ENCODE measurements at places on chromosomes 12 and 14. TPM values are rescaled to one million over a fixed set of nuclear protein-coding genes. Genes with fewer than 3 reads are reported as not detected.

Gene JDP2
- 55.6 TPM for total RNA-seq

Gene KRT3
- not detected for total RNA-seq

Gene CIROP
- total RNA-seq, result not detected

Gene C12orf50
- under 0.01 TPM for total RNA-seq

Gene ANKRD9
- total RNA-seq, result 12.4 TPM

Gene CCDC38
- not detected for total RNA-seq

Gene TAS2R31
- total RNA-seq, result 3.9 TPM

Gene CAPZA3
- total RNA-seq, result not detected

Gene RNFT2
- 3.4 TPM for total RNA-seq

Gene MSI1
- not detected for total RNA-seq

Gene DLST
- 92.4 TPM for total RNA-seq

Gene RERG
- not detected for total RNA-seq

Gene SLC4A8
- 3.3 TPM for total RNA-seq

Gene PXN
- 80.8 TPM for total RNA-seq

Gene TAS2R7
- total RNA-seq, result not detected

Gene TSHR
- 0.21 TPM for total RNA-seq

Gene BATF
- 7.7 TPM for total RNA-seq

Gene HCAR1
- total RNA-seq, result not detected

Gene NANOG
- total RNA-seq, result not detected

Gene CMTM5
- 22.0 TPM for total RNA-seq

Gene SIVA1
- total RNA-seq, result 66.9 TPM

Gene BIN2
- 211 TPM for total RNA-seq

Gene MGAT4C
- total RNA-seq, result not detected

Gene CCDC177
- not detected for total RNA-seq

Gene CCDC196
- total RNA-seq, result not detected

Gene KLC1
- 127 TPM for total RNA-seq

Gene DENND5B
- total RNA-seq, result 4.0 TPM

Gene FLVCR2
- total RNA-seq, result 5.8 TPM

Gene WIF1
- total RNA-seq, result not detected

Gene FLRT2
- total RNA-seq, result under 0.01 TPM

Gene EVL
- 425 TPM for total RNA-seq

Gene SCYL2
- 54.8 TPM for total RNA-seq

Gene CATSPERB
- total RNA-seq, result 6.8 TPM

Gene IL22
- not detected for total RNA-seq

Gene APOF
- not detected for total RNA-seq

Gene SLC39A5
- total RNA-seq, result not detected

Gene LYSET
- total RNA-seq, result 13.6 TPM

Gene NKX2-1
- total RNA-seq, result not detected

Gene POTEG
- total RNA-seq, result not detected

Gene PLD4
- 15.3 TPM for total RNA-seq

Gene MAP3K9
- total RNA-seq, result 7.5 TPM

Gene ARHGEF40
- total RNA-seq, result 12.9 TPM

Gene RERGL
- total RNA-seq, result not detected

Gene GALNT8
- 0.42 TPM for total RNA-seq

Gene PRH2
- not detected for total RNA-seq

Gene CEP128
- total RNA-seq, result 11.0 TPM

Gene RPGRIP1
- 0.42 TPM for total RNA-seq

Gene PAX9
- not detected for total RNA-seq

Gene SLC39A2
- total RNA-seq, result not detected

Measured in mononuclear cell (primary cell).